Liver (tissue), 10 donors: ENCODE measurements at places on chromosomes 3 and 15.

DNA sequence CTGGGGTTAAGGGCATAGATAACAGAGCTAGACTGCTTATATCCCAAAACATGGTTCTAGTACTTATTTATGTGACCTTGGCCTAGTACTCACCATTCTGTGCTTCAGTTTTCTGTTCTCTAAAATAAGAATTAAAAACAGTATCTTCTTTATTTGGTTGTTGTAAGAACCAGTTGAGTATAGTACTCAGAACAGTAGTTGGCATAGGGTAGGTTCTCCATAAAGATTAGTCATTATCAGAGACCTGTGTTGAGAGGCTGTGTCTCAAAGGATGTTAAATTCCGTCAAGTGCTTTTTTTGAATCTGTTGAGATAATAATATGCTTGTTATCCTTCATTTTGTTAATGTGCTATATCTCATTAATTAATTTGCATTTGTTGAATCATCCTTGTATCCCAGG is 47.4 kb upstream of the OSTN start:
- DNase-seq: no peak

DNA sequence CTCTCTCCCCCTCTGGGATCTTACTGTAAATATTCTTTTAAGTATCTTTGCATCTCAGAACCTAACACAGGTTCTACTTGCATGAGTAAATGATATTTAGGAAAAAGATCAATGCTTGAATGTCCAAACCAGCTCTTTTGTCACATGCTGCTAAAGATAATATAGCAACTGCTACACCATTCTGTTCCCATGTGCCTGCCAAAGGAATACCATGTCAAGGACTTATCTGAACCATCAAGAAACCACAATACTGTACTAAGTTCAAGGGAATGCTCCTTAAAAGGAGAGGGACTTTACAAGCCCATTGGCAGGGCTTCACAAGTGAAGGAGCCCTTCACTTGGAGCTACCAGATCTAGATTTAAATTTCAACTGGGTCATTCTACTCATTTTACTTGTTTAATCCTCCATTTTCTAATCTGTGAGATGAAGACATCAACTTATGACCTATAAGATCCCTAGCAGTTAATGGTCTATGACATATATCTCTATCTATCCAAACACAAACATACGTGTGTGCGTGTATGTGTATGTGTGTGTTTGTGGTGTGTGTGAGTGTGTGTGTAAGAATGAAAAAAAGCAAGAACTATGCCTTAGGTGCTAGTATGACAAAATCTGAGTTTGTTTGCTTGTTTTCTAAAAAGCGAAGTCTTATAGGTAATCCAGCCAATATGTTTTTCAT is 13.0 kb upstream of the SEC62 start:
- DNase-seq: no peak

DNA sequence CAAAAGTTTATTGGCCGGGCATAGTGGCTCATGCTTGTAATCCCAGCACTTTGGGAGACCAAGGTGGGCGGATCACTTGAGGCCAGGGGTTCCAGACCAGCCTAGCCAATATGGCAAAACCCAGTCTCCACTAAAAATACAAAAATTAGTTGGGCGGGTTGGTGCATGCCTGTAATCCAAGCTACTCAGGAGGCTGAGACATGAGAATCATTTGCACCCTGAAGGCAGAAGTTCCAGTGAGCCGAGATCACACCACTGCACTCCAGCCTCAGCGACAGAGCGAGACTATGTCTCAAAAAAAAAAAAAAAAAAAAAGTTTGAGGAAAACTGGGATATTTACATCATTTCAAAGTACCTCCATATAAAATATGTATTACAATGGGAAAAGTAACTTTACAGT is 40.4 kb downstream of the ETFA start:
- no peak for DNase-seq

- no peak for DNase-seq
Observed at GRCh38 chr3:151686257-151686656, 47.5 kb upstream of the AADACL2 start.

DNA sequence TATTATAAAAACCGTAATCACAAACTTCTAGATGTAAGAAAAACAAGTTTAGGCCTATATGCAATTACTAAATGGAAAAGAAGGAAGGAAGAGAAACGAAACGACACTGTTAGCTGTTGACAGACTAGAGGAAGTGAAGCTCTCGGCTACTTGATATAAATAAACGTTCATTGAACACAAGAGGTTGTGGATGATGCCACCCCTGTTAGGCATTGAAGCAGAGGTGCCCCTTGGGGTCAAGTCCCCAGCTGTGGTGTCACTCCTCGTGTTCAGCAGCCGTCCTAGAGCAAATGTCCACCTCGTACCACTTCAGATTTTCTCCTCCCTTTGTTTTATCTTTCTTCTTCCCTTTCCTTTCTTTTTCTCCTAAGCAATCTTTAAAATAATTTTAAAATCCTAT is 146.5 kb upstream of the UBE2E1 start:
- DNase-seq: no peak

DNA sequence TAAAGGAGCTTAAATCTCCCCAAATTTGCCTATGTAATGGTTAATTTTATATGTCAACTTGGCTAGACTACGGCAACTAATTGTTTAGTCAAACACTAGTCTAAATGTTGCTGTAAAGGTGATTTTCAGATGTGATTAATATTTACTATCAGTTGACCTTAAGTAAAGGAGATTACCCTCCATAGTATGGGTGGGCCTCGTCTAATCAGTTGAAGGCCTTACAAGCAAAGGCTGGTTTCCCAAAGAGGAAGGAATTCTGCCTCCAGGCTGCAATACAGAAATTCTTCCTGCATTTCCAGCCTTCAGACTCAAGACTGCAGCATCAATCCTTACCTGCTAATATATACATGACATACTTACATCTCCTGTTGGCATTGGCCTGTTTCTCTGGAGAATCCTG is 23.6 kb downstream of the SLC12A8 start:
- no peak for DNase-seq

DNA sequence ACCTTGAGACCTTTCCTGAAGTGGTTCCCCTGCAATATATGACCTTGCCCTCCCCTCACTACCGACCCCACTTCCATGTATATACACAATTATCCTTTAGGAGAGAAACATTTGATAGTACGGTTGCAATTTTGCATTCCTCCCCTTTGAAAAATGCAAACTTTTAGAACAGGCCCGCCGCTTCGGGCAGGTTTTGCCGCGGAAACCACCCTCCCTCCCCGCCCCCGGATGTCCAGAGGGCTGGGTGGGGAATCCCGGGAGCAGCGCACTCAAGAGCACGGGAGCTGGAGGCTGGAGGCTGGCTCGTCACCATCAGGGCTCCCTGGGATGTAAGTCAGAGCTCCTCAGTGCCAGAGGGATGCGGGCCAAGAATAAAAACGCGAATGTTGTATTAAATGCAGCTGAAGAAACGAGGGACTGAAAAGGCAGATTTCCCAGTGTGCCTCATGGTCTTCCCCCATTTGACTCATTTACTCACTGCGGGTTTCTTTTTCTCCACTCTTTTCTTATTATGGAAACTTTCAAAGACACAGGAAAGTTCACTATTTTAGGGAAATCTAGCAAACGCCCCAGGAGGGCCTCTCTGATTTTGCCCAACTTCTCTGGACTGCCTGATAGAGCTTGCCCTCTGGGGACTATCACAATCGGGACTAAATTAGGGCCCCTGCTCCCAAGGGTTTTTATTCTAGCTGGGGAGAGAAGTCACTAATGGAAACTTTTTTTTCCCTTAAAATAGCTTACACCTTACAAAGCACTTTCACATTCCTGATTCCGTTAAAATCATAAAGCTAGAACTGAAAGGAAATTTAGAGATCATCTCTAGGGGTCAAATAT is 2.9 kb upstream of the USP3 start:
- peak; percentile 62 for DNase-seq

- DNase-seq: no peak
Observed at GRCh38 chr3:172918568-172919296, 168.2 kb downstream of the ECT2 start.

GRCh38 chr3:116240261-116240660 is 205.0 kb downstream of the LSAMP start:
- DNase-seq: no peak

GRCh38 chr3:125051715-125052581 is 3.8 kb downstream of the HEG1 start:
- no peak for DNase-seq

- DNase-seq: no peak
Observed at GRCh38 chr15:27820722-27821121, 278.4 kb downstream of the OCA2 start.

DNA sequence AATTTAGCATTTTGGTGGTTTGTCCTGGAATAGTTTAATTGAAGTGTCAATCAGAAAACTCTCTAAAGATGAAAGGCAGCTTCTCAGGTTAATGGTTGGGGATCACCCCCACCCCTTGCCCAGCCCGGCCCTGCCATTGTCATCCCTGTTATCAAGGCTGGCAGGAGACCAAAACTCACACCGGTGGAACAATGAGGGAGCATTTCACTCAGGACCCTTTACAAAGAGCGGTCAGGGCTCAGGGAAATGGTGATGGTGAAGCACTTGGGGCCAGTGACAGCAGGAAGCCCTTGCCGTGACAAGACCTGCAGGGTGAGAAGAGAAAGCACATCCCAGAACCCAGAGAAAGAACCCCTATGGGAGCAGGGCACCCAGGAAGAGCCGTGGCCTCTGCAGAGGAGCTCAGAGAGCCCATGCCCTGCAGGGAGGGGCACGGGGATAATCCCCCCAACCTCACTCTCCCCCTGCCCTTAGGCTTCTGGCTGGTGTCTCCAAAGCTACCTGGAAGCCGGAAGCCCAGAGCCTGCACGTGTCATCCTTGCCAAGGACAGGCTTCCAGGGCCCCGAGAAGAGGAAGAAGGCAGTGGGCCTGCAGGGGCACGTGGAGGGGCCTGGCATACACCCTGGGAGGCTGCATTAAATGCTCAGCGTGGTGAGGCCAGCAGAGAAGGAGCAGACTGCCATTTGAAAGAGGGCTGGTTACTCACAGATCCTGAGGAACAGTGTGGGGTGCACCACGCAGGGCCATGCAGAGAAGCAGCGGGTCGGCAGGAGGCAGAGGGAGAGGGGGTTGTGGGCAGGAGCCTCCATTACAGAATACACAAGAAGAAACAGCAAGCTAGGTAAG is 80.6 kb upstream of the PRR20G start:
- DNase-seq: no peak

GRCh38 chr15:77643764-77644163 is 11.1 kb upstream of the LINGO1 start:
- no peak for DNase-seq

DNA sequence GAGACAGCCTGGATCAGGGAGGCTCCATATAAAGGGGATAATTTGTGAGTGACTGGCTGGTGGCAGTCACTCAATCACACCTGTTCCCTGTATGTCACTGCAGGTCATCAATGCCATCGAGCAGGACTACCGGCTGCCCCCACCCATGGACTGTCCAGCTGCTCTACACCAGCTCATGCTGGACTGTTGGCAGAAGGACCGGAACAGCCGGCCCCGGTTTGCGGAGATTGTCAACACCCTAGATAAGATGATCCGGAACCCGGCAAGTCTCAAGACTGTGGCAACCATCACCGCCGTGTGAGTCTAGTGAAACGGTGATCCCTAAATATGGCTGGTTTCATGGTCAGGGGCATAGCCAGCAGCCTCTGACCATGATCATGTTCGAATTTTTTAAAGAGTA is 453.2 kb downstream of the EPHB1 start:
- DNase-seq: no peak

DNA sequence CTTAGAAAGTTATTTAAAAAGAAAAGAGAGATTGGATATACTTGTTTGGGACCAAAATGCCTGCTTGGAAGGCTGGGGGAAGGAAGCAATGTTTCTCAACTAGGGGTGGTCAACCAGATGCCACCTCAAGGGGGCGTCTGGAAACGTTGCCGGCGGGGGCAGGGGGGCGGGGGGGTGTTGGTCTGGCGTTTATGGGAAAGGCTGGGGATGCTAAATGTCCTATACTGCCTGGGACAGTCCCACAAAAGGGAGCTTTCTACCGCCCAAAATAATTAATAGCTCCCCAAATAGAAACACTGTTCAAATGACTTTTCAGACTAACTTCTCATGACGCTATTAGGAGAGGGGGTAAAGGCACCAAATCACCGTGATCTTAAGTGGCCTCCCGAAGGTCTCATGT is 2.2 kb downstream of the POLG start:
- DNase-seq: no peak

DNA sequence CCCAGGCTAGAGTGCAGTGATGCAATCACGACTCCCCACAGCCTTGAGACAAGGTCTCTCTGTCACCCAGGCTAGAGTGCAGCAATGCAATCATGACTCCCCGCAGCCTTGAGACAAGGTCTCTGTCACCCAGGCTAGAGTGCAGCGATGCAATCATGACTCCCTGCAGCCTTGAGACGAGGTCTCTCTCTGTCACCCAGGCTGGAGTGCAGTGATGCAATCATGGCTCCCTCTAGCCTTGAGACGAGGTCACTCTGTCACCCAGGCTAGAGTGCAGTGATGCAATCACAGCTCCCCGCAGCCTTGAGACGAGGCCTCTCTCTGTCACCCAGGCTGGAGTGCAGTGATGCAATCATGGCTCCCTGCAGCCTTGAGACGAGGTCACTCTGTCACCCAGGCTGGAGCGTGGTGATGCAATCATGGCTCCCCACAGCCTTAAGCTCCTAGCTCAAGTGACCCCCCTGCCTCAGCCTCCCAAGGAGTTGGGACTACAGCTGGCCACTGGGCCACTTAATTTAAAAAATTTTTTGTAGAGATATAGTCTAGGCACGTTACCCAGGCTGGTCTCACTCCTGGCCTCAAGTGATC is 26.1 kb downstream of the TFRC start:
- peak; percentile 62 for DNase-seq

- no peak for DNase-seq
Observed at GRCh38 chr15:74402337-74402841, 31.4 kb downstream of the SEMA7A start.

DNA sequence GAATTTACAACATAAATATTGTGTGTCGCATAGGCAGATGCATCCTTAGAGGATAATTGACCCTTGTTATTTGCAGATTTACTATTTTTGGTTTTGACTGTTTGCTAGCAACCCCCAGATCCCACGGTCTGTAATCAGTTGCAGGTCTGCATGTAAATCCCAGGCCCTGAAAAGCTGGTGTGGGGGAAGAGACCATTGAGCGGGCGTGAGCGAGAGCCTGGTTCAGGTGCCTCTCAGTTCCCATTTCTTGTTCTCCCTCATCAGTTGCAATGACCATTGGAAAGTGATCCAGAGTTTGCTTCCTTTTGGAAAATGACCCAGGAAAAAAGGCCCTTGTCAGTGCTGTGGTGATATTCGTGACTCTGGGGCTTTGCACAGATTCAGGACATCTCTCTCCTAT is 238.9 kb downstream of the UACA start:
- no peak for DNase-seq

DNA sequence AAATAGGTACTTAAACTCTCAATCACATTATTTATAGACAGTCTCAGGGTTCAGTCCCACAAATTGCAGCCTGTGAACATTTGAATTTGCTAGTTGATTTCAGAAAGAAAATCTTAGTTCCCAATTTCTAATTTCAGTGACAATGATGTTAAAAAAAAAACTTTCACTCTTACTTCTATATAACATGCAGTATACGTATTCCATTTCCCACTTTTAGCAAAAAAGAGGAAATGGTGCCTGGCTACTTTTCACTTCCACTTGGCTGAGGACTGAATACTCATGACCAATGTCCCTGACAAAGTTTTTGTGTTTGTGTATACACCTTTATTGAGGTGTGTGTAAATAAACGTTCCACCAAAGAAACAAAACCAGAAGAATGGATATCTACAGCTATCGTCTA is 32.1 kb upstream of the XCR1 start:
- DNase-seq: no peak

- DNase-seq: no peak
Observed at GRCh38 chr15:84727429-84727828, 11.5 kb upstream of the SEC11A start.
